ENCODE measurements at places on chromosomes 7 and 10.

DNA sequence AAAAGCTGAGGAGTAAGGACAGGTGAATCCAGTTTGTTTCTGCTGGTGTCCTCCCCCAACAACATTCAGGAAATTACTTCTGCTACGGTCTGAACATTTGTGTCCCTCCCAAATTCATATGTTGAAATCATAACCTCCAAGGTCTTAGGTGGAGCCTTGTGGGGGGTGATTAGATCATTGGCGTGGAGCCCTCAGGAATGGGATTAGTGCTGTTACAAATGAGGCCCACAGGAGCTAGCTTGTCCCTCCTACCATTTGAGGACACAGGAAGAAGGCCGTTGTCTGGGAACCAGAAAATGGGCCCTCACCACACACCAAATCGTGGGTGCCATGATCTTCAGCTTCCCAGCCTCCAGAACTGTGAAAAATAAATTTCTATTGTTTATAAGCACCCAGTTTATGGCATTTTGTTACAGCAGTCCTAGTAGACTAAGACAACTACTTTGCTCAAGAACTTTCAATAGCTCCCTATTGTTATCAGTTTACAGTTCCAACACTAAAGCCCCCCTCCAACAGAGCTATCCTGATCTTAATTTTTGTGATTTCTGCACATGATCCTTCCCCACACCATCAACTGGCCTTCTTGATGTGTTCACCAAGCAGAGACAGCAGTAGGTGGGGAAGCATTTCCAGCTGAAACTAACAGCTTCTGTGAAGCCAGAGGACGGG, 2.1 kb upstream of the LRMDA start:
- no peak for DNase-seq

DNA sequence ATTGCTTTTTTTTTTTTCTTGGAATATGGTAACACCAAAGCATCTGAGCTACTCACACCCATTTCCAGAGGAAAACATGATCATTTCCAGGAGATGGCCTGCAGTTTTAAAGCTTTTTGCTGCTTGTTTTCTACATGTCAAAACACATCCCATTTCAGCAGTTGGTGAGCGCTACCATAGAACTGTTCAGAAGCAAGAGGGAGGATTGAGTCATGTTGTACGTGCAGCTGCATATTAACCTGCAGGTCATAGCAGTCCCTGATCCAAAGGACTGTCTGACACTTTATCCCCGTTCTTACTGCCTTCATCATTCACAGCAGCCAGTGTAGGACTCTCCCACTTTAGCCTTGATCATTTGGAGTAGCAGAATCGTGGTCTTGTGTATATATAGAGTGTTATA, 124.6 kb downstream of the AUTS2 start:
- no peak for DNase-seq

- DNase-seq, result no peak
Observed at GRCh38 chr7:129728875-129729467, 117.5 kb downstream of the NRF1 start.

DNA sequence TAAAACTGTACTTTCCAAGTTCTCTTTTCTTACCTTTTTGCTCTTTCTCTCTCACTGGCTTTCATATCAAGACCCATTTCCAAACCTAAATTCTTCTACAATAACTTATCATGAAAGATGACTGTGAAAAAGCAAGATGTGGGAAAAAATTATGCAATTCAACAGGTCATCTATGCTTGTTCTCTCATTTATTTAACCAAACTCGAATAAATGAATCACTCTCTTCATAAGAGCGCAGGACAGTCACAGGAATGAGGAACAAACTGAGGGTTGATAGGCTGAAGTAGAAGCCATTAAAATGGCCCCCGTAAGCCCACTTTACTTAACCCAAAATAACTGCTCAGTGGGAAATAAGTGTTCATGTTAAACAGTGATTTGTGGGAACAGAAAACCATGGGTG, 1289.7 kb upstream of the SORCS1 start:
- no peak for DNase-seq

GRCh38 chr7:37061849-37062559, 337.7 kb upstream of the AOAH start:
- DNase-seq, result no peak

GRCh38 chr7:142927085-142927745, 6.3 kb downstream of the TRPV5 start:
- no peak for DNase-seq

- no peak for DNase-seq
Observed at GRCh38 chr7:100572281-100572948, 1.3 kb downstream of the SAP25 start.

Measured in T-helper 9 cell (primary cell).